ENCODE measurements at places on chromosomes 2 and 18.

GRCh38 chr2:54722641-54723040, 821 bp upstream of the EML6 start:
- DNase-seq: no peak

DNA sequence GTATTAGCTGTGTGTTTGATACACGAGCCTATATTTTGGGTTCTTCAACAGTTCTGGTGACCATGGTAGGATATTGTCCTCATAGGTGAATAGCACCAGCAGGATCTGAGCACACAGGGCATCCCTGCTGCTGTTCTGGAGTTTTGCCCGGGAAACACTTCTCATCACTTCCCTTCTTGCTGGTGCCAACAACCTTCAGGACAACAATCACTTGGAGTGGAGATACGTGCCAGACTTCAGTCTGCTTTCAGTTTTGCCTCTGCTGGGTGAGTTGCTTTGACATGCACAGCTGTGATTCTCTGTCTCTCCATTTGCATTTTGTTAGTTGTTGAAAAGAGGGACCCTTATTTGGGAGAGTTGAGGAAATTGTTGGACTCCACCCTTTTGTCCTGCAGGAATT, 1347.2 kb upstream of the DDX18 start:
- DNase-seq: no peak

- no peak for DNase-seq
Measured at GRCh38 chr2:70381235-70381634, 79.4 kb upstream of the FAM136A start.

DNA sequence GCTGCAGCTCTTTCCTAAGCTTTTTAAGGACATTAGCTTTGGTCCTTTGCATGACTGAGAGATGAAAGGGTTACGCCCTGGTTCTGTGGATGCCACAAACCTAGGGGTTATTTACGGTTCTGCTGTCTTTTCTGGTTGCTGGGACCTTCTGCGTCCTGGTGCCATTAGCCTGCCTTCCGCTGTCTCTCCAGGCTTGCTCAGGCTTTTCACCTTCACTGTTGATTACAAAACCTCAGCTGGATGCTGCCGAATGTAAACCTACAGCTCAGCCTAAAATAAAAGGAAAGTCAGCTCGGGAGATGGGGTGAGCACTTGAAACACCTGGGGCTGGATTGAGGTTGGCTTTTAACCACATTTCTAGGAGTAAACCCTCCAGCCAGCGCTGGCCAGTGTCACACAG, 130.9 kb upstream of the ARHGAP28 start:
- DNase-seq: no peak

DNA sequence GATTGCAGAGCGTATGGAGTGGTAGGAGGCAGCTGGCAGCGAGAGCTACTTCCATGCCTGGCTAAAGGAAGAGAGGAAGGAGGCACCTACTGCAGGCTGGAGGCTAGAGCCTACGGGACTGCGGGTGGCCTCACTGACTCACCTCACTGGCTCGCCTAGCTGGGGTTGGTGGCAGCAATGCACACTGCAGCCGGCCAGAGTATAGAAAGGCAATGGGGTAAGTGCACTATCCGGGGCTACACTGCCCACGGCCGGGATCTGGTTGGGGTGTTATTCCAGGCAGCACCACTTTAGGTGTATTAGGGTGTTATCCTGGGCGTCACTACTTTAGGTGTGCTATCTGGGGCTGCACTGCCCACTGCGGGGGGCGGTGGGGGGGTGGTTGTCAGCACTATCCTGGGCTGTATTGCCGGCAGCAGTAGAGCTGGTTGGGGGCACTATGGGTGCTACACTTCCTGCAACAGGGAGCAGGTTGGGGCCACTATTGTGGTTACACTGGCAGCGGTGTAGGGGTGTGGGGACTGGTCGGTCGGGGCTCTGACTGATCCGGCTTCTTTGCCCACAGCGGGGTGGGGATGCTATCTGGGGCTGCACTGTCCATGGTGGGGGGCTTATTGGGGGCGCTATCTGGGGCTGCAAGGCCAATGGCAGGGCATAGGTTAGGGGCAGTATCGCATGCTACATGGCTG, 33.3 kb upstream of the ANKRD62 start:
- no peak for DNase-seq

GRCh38 chr18:5943514-5943913, 48.2 kb upstream of the TMEM200C start:
- DNase-seq: no peak

DNA sequence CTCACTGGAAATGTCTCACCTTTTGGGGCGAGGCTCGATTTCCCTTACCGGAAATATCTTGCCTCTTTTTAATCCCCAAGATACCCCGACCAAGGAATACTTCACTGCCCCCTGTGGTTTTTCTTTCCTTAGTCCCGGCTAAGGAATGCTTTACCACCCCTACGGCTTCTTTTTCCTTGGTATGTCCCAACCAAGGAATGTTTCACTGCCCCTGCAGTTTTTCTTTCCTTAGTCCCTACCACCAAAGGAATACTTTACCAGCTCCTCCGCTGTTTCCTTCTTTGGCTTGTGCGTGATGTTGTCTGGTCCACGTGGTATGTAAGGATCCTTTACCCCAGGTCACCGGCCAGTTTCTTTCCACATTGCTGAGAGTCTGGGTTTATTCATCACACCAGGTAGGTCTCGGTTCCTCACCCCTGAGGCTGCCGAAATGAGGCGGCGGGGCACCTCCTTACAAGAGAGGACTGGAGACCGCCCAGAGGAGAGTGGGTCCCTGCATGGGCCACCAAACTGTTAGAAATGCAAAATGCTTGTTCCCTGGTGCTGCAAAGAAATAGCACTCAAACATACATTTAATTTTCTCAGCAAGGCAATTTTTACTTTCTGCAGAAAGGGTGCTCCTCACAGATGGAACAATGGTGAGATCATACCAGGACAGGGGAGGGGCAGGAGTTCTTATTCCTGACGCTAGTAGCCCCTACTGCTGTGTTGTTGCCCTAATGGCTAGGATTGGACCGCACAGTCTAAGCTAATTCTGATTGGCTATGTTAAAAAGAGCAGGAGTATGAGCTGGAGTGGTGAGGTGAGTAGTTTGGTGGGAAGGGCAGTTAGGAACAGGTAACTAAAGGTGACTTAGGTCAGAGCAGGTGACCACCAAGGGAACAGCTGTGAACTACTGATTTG, 33.4 kb upstream of the CLASP1 start:
- DNase-seq: no peak

DNA sequence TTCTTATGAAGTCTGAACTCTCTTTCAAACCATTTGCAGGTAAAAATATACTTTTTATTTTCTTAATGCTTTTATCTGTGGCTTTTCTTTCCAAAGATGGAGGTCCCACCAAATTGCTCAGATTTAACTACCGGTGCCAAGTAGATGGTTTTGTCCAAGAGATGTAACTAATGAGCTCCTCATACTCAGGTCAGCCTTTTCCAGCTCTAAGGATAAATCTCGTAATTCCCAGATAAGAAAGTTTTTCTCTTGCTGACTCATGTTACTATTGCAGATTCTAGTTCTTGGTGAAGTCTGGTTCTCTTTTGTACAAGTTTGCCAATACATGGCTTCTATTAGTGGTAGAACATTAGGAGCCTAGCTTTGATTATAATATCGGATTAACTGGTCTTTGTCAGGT, 550.8 kb upstream of the ZNF804A start:
- DNase-seq: no peak

DNA sequence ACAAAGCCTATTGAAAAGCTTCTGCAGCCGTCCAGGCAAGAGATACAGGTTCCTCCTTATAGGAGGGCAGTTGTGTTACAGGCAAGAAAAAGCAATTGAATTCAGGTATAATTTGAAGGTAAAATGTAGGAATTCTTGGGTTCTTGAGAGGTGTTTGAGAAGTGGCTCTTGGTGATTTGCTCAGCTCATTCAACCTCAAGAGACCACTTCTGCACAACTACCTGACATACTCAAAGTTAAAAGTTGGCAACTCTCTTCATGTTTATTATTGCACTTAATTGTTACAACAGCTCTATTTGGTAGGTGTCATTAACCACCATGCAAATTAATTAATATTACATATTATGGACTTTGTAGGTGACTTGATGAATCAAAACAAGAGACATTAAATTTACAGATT, 753.2 kb downstream of the ADCYAP1 start:
- no peak for DNase-seq

GRCh38 chr2:52083214-52083613, 1051.3 kb upstream of the NRXN1 start:
- no peak for DNase-seq

- DNase-seq: peak; percentile 19
Measured at GRCh38 chr18:56756966-56757365, 105.8 kb downstream of the WDR7 start.

DNA sequence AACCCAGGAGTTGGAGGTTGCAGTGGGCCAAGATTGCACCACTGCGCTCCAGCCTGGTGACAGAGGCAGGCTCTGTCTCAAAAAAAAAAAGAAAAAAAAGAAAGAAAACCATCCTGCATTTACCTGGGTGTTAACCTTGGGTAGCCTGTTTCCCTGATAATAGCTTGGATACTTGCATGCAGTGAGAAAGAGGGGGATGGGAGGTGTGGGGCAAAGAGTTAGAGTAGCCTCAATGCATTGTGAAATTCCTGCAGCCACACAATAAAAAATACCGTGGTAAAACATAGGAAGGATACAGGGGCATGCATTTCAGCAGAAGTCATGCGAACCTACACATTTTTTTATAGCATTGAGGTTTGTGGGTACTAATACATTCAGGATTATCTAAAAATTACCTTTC, 76.6 kb upstream of the ZNF516 start:
- DNase-seq: no peak

DNA sequence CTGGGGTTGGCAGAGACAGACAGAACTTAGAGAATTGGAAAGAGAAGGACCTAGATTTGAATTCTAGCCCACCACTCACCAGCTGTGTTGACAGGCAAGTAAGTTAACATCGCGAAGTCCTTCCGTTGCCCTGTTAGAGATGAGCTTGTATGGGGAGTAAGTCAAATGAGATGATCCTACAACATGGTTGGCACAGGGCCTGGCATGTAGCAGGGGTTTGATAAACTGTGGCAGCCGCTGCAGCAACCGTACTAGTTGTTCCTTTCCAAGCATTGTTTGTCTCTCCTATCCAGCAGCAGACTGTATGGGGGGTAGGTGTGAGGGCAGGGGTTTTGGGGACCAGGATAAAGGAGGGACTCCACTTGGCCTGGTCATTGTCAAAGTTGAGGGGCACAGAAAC, 16.0 kb downstream of the TET3 start:
- no peak for DNase-seq

DNA sequence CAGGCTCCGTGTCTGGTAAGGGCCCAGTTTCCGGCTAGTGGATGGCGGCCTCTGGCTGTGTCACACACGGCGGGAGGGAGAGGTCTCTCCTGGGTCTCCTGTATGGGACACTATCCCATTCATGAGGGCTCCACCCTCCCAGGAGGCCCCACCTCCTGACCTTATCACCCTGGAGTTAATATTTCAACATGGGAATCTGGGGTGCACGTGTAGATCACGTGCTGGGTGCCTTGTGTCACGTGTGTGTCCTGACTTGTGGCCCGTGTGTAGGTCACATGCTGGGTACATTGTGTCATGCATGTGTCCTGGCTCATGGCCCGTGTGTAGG, 9.9 kb downstream of the NEU4 start:
- no peak for DNase-seq
